A549 treated with ZK216348 at 1 μM for 4 hours (cell line): ENCODE measurements at places on chromosomes 7 and 10. TPM values are rescaled to one million over a fixed set of nuclear protein-coding genes. Genes with fewer than 3 reads are reported as not detected.

TRIM50 gene
- not detected in 5 replicates for total RNA-seq

JAKMIP3 gene
- 1.2 to 1.5 TPM (median 1.5 TPM) in 5 replicates for total RNA-seq

COL26A1 gene
- total RNA-seq, result 0.18 to 0.62 TPM (median 0.44 TPM) in 5 replicates

GHRHR gene
- total RNA-seq, result not detected in 5 replicates

CADPS2 gene
- 0.06 TPM in 1 of 5 replicates, not detected in the others for total RNA-seq
